ENCODE measurements at places on chromosomes 4 and X.

DNA sequence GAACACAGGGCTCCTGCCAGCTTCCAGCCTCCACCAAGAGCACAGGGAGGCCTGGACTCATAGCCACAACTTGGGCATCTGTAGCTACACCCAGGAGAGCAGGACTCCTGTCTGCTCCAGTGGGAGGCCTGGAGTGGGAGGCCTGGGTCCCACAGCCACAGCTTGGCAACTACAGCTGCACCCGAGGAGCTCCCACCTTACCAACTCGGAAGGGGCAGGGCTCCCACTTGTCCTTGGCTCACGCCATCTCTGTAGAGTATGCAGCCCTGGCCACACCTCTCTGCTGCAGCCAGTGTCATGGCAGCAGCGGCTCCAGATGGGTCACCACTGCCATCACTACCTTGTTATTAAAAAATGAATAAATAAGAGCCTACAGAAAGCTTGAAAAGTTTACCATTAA, 45.5 kb downstream of the ARAP2 start:
- DNase-seq: no peak

DNA sequence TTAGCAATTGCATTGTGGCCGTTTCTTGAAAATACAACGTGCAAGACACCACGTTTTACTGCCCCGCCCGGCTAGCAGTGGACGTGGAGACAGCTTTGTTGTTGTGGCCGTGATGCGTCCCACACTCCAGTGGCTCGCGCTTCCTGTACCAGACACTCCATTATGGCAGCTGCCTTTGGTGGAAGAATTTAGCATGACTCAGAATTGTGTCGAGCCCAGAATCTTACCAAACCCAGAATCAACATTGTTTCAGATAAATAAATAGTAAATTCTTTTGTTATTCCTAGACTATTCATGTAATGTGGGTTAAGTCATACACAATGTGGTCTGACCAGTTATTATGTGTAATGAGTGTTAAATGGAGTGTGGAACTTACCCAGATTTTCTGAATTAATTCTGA, 25.3 kb upstream of the S100P start:
- DNase-seq: no peak

- no peak for DNase-seq
Measured at GRCh38 chrX:110159235-110159634, 156.3 kb downstream of the TMEM164 start.

DNA sequence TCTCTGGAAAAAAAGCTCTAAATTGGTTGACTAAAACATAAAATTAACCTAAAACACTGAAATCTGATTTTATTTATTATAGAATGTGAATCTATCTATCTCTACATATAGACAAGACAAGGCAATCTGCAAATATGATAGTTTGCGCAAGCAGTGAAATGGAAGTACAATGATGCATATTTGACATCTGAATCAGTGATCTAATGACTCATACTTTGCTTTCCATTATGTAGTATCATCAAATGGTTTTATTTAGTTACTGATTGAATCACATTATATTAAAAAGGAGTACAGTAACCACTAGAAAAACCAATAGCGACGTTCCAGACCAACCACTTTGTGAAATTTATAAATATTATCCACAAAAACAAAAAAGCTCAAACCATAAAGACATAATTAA, 1969.3 kb downstream of the PCDH7 start:
- DNase-seq: no peak

DNA sequence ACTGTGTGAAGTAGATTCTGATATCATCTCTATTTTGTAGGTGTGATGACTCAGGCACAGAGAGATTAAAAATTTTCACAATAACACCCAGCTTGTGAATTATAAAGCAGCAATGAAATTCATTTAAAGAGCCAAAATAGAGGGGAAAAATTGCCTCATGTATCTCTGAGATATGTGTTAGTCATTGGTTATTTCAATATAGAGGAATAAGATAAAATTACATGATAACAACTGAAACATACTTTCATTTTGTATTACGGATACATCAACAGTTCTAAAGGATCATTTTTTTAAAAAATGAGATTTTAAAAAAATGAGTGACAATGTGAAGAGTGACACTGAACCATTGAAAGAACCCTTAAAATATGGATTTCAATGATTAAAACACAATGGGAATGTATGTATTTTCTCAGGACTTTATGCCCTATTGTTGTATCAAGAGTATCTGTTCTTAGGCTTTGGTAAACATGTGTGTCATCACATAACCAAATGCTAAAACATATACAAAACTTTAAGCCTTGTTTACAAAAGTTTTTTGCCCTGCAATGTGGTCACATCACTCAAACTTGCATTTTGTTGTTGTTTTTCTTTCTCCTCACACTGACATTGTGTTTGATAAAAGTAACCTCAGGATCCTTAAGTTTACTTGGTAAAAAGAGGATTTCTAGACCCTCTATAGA, 221.3 kb downstream of the ANTXR2 start:
- peak; percentile 35 for DNase-seq

GRCh38 chr4:79087071-79087470, 147.8 kb upstream of the PAQR3 start:
- no peak for DNase-seq

- peak; percentile 42 for DNase-seq
Measured at GRCh38 chr4:145719752-145720624, 40.0 kb downstream of the C4orf51 start.

GRCh38 chr4:82043809-82044137, 330.0 kb downstream of the HNRNPD start:
- DNase-seq: no peak

- DNase-seq: peak; percentile 54
Measured at GRCh38 chrX:154430479-154430878, 2.0 kb downstream of the ATP6AP1 start.

- DNase-seq: peak; percentile 80
Measured at GRCh38 chr4:74624351-74625151, 169.8 kb downstream of the BTC start.

- no peak for DNase-seq
Measured at GRCh38 chr4:118363166-118363565, 10.4 kb upstream of the PRSS12 start.

DNA sequence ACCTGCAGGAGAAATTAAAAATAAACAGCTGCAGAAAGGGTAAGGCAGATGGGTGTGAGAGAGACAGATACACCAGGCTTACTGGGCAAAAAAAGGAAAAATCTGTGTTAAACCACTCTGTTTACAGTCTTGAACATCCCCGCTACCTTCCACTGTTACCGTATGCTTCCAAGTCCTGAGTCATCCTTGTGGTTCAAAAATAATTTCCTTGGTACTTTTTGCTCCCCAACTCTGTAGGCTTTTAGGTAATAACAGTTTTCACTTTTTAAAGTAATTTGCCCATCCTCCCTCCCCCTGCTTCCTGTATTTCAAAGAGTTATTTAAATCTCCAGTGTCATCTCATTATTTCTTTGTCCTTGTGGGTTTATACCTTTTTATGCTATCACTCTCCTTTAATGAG, 210.1 kb upstream of the FAT4 start:
- DNase-seq: no peak

DNA sequence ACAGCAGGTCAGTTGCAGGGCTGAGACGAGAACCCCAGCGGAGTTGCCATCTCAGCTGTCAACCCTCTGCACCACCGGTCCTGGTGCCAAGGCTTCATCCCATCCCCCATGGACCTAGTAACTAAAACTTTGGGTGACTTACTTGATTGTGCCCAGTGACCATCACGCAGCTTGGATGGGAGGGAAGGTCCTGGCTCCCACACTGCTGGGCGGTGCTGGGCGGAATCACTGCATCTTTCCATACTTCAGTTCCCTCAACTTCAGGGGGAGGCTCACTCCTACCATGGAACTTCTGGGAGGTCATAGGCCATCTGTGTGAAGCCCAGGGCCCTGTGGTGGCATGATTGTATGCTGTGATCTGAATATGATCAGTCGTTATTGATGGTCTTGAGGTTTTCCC, 26.2 kb upstream of the JAKMIP1 start:
- no peak for DNase-seq

GRCh38 chr4:117664706-117665444, 369.4 kb upstream of the NDST3 start:
- DNase-seq: peak; percentile 82

- peak; percentile 74 for DNase-seq
Measured at GRCh38 chr4:121307445-121308327, 73.1 kb downstream of the QRFPR start.

DNA sequence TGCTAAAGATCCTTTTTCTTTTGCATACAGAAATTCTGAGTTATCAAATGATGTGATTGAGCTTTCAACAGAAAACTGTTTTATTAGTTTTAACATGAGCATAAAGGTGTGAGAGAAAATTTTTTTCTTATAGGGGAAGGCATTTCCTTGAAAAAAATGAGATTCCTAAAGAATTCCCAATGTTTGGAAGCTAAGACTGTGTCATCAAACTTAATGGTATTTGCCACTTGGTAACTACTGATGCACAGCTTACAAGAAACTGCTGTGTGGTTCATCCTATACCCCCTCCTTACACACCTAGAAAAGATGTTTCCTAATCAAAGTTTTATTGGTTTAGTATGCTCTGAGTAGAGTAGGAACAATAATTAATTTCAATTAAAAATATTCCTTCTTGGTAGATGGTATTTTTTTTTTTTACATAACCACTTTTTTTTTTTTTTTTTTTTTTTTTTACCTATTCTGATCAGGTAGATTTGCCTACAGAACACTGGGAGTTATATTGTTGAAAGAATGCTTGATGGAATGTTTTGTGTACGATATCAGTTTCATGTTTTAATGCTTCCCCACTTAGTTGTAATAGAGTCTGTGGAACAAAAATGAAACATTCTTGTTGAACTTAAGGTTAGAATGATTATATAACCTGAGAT, 6.0 kb downstream of the PTPN13 start:
- DNase-seq: no peak

- DNase-seq: no peak
Measured at GRCh38 chrX:107654566-107654871, 26.2 kb downstream of the PRPS1 start.

DNA sequence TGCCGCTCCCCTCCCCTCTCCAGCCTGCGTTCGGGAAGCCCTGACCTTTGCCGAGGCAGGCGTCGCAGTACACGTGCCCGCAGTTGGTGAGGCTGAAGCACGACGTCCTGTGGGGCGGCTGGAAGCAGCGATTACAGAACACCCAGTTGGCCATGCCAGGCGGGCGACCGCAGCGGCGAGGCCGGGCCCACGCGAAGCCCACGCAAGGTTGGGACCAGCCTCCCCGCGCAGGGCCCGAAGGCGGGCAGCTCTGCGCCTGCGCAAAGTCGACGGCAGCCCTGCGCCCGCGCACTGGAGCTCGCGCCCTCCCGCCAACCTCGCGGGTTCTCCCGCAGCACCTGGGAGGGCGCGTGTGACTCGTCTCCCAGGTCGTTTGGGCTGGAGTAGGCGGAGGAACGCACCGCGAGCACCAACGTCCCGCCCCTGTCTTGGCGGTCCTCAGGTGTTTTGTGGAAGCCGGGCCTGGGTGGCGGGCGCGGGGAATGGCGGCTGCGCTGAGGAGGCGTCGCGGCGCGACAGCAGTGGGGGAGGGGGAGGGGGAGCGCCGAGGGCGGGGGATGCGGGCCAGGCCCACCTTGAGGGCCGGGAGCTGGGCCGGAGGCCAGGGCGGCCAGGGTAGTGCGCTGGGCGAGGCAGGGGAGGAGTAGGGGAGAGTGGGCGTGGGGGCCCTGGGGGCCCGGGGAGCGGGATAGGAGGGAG, at the start of gene RNF212:
RNF212 (minus strand) TSS at position 254 of the 699 bp plus-strand sequence; CDS start at position 154, 100 bp downstream.
- no peak for DNase-seq

DNA sequence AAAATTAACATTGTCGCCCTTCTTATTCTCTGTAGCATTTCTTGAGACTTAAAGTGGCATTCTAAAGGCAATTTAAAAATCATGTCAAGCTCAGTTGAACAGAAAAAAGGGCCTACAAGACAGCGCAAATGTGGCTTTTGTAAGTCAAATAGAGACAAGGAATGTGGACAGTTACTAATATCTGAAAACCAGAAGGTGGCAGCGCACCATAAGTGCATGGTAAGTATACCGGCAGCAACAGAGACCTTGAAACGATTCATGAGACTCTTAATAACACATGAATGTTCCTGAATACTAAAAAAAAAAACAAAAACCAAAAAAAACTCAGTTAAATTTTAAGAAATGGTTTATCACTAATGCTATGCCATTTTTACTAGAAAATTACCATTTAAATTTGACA, 82.4 kb upstream of the HPRT1 start:
- peak; percentile 80 for DNase-seq

DNA sequence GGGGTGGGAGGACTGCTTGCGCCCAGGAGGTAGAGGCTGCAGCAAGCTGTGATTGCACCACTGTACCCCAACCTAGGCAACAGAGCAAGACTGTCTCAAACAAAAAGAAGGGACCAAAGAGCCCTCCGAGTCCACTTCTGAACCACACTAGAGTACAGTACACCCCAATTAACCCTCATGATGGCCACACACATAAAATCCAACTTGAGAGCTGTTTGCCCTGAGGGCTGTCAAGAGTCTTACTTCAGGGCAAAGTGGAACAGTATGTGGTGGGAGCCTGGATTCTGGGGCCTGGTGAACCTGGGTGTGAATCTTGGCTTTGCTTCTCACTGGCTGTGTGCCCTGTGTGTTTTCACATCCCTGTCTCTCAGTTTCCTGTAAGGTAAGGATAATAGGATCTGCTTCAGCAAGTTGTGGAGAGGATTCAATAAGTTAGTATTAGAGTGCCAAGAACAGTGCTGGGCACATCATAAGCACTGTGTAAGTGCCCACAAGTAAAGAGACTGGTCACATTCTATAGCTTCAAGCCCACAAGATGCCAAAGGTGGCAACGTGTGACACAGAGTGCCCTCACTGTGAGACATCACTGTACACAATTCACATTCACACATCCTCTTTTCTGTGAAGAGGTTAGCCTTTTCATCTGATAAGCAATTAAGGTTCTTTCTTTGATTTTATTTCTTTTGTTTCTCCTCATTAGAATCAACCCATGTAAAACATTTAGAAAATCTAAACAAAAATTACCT, 52.1 kb downstream of the LEF1 start:
- DNase-seq: peak; percentile 38

DNA sequence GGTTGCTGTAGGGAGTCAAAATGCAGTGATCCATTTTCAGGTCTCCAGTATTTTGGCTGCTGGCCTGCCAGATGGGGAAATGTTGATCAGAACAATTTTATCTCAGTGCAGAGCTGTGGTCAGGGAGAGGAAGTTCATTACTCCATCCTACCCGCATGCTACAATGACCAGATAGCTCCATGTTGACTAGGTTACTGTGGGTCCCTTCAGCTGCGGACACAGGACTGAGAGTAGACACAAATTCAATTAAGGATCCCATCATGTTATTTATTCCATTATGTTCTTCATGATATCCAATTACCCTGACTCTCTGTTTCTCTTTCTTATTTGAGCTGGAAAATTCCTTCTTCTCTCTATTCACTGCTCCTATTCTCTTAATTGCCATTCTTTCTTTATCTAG, 16.3 kb downstream of the SYNPO2 start:
- peak; percentile 83 for DNase-seq
